ENCODE measurements at places on chromosomes 6 and 20.
A peak's percentile ranks its signal among the peaks of the same experiment; 100 is the strongest.

DNA sequence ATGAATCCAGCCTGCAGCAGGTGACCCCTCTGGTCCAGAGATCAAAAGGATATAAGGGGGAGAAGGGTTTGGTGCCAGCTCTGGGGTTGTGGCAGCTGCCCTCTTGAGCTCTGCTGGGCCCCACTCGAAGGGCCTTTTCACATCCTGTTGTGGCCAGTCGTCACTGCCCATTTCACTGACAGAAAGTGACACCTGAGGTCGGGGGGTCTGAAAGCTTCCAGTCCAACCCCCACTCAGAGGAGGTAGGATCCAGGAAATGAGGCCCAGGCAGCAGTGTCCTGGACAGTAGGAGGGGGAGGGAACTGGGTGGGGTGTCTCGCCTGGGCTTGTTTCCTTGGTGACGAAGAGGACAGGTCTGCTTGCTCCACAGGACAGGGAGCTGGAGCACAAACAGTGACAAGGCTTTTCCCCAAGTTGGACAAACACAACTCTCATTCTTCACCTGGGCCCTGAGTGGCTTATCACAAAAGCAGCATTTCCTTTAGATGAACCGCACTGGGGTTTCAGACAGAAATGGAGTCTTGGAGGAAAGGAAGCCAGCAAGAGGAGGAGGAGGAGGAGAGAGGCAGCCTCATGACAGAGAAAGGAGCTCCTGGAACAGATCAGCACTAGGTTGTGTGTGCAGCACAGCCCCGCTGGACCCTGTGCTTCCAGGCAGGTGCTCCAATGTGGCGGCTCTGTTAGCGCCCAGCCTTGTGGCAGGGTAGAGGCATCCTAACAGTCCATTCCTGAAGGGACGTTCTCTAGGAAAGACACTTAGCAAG, 11.0 kb downstream of the FRS3 start:
- DNase-seq, result no peak

DNA sequence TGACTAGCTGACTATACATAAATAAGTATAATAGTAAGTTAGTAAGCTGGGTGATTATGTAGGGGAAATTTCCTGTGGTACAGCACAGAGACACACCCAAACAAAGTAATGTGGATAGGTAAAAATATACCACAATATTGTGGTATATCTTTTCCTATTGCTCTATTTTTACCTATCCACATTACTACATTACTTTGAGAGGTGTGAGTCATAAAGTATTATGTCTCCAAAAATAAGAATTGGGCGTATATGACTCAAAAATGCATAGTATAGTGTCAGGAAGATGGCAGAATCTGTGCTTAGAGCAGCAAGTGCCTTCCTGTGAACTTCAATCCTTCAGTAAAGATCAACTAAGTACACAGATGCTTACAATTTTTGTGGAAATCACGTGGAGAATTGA, 2.7 kb upstream of the SIRPG start:
- DNase-seq, result peak; percentile 65

DNA sequence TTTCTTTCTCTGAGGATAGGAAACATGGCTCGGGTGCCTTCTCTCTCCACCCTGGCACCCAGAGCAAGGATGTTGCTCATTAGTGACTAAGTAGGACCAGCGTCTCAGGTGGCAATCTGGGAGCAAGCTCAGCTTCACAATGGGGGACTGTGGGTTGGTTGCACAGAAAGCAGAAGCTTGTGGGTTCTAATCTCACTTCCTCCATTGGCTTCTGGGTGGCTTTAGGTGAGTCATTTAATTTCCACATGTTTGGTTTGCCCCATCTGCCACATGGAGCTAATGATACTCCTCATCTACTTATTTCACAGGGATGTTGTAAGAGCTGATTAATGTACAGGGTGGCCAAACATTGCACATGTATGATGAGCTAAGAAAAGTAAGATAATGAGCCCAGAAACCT, 54.8 kb upstream of the AKIRIN2 start:
- peak; percentile 50 for DNase-seq

- DNase-seq, result no peak
Measured at GRCh38 chr6:20119485-20119884, 92.8 kb downstream of the MBOAT1 start.

DNA sequence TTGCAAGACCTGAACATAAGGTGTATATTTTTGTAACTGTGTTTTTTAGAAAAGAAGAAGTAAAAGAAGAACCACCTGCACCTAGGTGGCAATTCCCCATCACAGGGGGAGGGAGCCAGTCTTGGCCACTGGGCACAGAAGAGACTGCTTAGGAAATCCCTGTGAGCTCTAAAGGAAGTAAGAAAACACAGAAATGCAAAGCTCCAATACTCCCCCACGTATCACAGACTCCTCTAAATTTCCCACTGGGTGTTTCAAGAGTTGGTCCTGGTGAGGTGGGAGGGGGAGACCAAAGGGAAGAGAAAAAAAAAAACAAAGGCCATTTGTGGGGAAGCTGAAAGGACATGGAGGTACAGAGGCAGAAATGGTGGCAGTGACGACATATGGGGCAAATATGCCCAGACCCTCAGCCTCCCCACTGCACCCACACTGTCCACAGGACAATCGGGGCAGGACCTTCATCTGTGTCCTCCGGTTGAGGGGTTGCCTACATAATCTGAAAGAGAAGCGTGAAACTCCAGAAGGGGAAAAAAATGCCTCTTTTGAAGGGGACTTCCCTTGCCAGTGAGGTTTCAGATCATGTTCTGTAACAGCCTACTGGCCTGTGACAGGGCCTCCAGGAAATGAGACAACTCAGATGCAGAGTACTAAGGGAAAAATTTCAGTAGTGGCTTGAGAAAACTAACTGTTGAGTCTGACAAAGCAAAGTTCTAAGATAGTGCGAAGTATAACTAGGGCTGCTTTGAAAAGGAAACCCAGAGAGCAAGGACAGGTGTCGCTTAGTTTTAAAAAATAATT, 226.2 kb upstream of the MARCKS start:
- peak; percentile 60 for DNase-seq

Measured in CD4-positive, alpha-beta T cell treated with Interleukin-17A for 1 hour (primary cell).